ENCODE measurements at places on chromosomes 13 and 19.

DNA sequence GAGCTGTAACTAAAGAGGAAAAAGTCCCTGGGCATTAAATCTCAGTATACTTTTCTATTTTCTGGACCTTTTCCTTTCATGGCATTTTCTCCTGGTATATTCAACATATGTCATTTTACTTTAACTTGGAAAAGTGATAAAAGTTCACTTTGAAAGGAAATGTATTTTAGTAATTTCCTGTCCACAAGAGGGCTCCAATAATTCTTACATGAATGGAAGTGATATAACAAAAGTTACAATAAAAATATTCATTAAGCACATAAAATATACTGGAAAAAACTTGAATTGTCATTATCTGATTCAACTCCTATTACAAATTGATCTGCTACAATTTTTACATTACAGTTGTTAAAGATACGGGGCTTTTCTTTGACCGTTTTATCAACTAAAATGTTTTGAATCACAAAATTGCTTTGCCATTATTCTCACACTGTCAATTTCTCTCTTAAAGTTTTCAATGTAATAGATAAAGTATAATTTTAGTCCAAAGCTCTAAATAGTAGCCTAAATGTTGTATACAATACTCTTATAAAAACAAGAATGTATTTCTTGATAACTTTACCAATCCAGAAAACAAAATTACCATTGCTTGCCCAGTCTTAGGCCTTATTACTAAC, 4.9 kb downstream of the UBL3 start:
- no peak for DNase-seq

DNA sequence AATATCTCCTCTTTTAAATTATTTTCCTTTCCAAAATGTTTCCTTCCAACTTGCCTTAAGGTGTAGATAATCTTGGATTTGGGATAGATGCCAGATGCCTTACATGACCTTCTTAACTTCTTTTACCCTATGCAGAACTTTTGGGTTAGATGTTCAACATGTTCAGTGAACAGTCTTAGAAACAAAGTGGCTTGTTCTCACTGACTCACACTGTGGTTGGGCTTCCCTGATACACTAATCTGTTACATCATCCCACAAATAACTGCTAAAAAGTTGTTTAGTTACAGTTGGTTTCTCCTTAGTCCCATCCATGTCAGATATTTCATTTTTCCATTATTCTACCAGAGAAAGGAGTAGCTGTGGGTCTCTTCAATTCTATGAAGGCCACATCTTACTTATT, 2638.2 kb downstream of the PCDH9 start:
- no peak for DNase-seq

DNA sequence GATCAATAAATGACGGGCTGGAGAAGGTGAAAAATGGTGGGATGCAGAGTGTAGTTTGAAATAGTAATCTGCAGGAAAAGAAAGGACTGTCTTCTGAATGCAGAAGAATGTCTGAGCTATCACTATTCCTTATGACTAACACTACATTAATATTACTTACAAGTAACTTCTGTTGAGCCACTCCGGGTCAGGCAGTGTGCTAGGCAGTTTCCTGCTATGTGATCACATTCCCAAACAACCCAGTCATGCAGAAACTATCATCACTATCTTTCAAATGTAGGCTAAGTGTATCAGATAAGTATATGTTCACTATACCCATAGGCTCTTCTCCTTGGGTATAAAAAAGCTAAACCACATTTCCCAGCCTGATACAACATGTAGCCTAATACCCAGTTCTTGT, 6.6 kb downstream of the ZNF599 start:
- DNase-seq, result no peak

DNA sequence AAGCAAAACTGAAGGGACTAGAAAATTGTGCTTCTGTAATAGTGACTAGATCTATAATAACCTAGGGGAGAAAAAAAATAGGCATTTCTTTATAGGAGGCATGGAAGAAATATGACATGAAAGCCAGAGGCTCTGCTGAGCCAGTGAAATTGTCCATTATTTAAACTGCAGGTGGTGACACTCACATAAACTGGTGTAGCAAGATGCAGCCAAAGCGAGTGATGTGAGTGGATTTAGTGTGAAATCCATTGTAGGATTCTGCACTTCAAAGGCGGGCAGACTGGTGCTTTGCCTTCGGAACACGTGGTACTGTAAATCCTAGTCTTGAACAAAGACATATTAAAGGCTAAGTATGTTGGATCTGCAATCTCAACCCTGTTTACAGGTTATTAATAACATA, 361.9 kb downstream of the TBC1D4 start:
- no peak for DNase-seq

DNA sequence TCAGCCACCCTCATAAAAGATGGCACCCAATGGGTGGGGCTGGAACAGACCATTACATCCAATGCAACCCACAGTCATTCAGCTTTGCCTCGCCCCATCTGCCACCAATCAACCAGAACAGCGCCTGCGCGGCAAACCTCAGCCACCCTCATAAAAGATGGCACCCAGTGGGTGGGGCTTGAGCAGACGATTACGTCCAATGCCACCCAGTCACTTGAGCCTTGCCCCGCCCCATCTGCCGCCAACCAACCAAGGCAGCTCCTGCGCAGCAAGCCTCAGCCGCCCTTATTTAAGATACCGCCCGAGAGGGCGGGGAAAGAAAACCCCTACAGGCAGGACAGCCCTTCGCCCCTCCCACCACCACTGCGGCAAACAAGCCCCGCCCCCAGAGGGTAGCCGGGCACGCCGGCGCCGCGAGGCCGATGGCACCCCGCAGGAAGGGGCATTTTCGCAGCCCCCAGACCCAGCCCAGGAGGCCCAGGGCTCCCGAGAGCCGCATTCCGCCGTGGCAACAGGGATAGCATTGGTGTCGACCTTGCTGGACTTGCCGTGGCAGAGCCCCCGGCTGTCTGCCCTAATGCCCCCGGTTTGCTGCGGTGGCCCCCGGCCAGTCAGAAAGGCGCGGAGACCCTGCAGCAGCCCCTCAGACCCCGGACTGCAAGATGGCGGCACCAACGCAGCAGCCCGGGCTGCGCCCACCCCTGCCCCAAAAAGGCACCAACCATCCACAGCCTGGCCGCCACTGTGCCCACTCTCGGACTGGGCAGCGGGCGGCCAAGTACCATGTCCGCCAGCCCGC, 675 bp downstream of the PEG3 start:
- no peak for DNase-seq

GRCh38 chr13:74036373-74036772, 97.8 kb downstream of the KLF12 start:
- no peak for DNase-seq

GRCh38 chr13:42649831-42650230, 75.9 kb downstream of the TNFSF11 start:
- no peak for DNase-seq

Data from natural killer cell treated with Interleukin-12 subunit alpha and Interleukin-12 subunit beta and Interleukin-15 and Interleukin-18, amount 100 ng/mL, for 72 hours (primary cell).